ENCODE measurements at places on chromosomes 5 and 9.

DNA sequence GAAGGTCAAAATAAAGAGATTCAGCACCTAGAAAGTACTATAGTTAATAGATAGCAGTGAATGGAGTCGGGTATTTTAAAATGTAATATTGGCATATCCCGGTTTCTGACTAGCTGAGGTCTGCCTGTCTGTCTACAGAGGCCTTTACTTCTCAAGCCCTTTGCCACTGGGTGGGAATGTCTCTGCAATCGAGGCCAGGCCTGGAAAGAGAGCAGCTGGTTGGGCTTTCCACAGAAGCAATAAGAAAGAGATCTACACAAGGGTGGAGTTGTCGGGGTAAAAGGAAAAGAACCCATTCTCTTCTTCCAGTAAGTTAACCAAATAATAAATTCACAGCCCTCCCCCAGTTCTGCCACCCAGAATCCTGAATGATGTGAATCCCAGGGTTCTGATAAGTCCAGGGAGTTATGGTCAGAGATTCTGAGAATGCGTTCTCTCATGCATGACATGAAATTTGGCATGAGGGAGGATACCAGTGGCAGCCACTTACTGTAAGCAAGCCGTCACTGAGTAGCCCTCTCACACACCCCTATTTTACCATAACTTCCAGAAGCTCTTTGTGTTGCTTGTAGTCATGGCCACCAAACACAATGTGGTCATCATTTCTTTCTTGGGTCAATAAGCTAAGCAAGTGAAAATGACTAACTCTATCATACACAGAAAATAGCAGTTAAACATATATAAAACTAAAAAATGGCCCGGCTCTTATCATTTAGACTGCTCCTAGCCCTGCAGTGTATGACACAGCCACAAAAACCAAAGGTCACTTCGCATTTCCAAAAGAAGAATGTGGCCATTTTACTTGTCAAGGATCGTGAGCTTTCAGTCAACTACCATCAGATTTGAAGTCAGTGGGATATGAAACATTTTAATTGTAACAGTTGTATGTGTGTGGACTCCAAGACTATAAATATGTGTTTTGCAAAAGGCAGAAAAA is 185.0 kb downstream of the GLIS3 start:
- no peak for DNase-seq

DNA sequence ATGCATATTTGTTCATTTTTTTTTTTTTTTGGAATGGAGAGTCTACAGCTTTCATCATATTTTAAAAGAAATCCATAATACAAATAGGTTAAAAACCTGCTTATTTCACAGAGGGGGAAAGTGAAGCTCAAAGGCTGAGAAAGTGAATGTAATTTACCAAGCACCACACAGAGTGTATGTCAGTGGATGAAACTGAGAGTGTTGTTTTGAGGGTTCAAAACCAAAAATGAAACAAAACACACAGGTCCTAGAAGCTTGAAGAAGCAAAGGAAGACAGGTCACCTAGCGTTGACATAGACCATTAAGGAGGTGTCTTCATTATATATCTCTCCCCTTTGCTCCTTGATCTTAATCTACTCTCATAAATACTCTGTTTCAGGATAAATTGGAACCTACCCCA is 7.5 kb downstream of the NMUR2 start:
- DNase-seq = no peak

- no peak for DNase-seq
Measured at GRCh38 chr5:77400645-77401044, 91.5 kb downstream of the WDR41 start.

- peak; percentile 40 for DNase-seq
Measured at GRCh38 chr9:123081824-123082223, 48.4 kb downstream of the GPR21 start.

DNA sequence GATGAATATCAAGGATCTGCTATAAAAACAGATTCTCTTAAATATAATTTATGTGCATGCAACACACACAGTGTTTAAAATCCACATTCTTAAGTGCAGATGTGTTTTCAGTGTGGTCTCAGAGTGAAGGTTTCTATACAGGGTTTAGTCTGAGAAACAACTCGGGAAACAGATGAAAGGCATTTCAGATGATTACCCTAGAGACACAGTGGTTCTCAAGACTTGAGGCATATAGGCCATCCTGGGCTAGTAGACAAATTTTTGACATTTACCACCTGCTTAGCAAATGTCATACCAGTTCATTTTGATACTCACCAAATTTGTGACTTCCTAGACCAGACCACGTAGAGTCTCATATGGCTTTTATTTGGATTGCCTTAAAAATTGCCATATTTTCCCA is 216.5 kb downstream of the ARL15 start:
- no peak for DNase-seq

- no peak for DNase-seq
Measured at GRCh38 chr5:120241400-120241799, 222.7 kb upstream of the PRR16 start.

DNA sequence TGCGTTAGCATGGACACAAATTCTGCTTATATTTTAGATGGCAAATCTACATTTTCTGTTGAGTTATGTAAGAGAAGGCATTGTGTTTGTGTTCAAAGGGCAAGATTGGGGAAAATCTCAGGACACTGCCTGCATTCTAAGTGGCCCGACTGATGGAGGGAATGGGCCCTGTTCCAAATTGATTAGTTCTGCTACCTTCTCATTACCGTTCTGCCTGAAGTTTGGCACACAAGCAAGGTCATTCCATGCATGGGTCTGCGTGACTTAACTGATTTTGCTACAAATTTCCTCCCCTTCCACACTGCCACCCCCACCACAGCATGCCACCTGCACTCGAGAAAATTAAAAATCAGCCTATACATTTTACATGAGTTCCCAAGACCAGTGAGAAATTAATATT is 409.9 kb downstream of the BRINP1 start:
- no peak for DNase-seq

- DNase-seq = no peak
Measured at GRCh38 chr5:157159209-157159751, 6.8 kb downstream of the GARIN3 start.

GRCh38 chr9:115170358-115171073 is 52.6 kb upstream of the TNC start:
- peak; percentile 40 for DNase-seq

DNA sequence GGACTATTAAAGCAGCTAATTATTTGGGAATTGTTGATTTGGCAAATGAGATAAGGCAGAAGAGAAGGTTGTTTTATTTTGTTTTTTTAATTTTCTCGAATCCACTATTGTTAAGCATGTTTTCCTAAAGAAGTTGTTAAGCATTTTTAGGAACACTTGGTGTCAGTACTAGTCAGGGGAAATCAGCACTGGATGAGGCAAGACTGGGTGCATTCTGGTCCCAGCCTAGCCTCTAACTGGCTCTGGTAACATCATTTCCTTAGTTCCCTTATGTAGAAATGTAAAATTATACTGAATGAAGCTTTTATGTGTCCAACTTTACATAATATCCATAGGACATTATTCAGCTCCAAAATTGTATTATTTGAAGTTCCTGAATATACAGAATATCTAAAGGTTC is 196.1 kb downstream of the PCSK5 start:
- no peak for DNase-seq

DNA sequence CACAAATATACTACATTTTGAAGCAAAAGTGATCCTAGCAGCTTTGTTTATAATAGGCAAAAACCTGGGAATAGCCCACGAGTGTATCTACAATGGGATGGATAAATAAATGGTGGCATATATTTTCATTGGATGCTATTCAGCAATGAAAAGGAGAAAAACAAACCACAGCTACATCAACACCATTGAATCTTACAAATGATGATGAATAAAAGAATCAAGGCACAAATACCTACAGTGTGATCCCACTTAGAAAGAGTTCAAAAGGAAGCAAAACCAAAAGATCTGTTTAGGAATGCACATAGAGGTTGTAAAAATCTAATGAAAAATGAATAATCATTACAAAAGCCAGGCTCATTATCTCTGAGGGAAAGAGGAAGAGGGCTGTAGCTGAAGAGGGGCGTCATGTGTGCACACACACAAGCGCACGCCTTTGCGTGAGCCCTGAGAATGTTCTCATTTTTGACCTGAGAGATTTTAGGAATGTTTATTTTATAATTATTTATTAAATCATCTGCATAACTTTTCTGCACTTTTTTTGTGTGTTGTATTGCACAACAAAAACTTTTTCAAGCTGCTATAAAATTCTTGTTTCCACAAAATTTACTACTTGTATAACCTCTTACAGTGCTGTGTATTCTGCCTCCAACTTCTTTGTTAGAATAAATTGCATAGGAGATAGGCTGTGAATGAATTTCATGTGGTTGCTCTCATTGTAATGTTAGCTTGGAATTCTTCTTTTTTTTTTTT is 5.9 kb upstream of the RHOBTB3 start:
- DNase-seq = no peak

DNA sequence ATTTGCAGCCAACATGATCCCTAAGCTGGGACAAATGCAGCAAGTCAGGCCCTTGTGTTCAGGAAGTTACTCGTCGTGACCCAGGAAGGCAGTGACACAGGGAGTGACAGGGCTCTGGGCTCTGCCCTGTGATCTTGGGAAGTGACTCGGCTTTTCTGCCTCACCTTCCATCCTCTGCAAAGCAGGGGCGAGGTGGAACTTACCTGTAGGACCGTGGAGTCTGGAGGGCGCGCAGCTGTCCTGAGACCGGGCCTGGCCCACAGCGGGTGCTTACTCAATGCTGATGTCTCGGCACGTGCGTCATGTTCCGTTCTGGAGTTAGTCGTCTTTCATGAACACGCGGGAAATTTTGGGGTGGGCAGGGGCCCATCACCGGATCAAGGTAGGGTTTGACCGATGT is 22.8 kb upstream of the LPCAT1 start:
- no peak for DNase-seq

GRCh38 chr9:86368871-86369521 is 14.8 kb upstream of the TUT7 start:
- no peak for DNase-seq

DNA sequence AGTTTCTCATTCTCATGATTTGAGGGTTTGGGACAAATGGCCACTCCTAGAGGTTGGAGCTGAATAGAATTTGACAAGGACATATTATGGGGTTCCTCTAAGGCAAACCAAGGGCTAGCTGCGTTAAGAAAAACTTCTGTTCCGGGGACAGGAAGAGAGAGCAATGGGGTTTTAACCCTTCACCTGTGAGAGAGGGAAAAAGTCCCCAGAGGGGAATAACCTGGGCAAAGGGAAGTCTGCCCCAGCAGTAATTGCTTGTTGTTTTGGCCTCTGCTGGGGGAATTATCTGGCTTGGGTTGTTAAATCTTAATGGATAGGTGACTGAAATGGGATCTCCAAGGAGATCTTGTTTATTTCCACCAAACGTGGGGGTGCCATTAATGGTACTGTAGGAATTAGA is 110.1 kb upstream of the MOCS2 start:
- DNase-seq = no peak

GRCh38 chr9:1319436-1319835 is 269.3 kb downstream of the DMRT2 start:
- DNase-seq = no peak

DNA sequence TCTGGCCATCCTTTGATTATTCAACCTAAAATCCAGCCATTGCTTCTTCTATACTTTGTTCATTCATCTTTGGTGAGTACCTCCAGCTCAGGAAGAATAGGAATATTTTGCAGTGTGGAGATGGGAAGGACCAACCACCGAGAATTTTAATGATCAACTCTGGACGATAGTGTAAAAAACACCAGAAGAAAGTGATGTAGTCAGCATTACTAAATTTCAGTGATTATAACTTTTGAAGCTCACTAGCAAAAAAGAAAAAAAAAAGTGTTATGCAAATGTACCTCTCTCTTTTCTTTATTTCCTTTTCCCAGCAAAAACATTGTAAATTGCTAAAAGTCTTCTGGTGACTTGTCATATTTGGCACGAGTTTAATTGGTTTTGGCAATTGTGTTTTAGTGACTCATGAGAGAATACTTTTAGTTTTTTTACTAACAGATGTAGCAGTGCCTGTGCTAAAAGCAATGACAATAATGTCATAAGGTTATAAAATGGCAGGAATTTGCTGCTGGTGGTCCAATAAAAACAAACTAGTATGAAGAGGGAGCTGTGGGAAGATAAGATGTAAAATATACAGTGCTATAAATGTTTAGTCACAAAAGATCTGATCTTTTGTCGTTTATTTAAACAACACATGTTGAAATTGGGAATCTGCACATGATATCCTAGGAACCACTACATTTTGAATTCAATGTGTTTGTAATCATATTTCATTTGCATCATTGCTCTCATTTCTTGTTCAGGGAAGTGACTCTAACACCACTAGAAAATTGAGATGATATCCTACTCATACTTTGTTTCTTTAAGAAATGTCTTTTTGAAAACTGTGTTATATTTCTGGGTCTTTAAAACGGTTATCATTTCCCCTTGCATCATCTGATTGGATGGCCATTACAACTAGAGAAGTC is 81.3 kb upstream of the ERCC6L2 start:
- no peak for DNase-seq

DNA sequence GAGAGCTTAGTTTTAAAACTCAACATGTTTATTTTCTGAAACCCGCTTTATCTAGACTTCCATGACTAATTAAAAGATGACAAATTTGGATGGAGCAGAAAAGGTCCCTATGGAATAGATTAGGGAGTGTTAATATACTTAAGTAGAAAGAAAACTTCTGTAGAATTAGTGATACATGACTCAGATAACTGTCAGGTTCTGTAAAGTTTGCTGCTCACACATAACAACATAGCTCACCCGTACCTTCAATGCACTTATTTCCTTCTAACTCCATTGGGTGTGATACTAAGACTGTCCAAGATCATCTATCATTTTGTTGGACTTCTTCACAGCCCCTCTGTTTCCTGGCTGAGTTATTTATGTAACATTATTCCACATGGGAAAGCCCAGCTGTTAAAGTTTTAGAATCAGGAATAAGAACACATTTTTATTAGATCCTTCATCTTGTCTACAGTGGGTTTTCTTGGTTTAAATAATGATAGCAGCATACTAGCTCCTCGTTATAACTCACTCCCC is 27.8 kb downstream of the TMEM167A start:
- DNase-seq = no peak

- peak; percentile 60 for DNase-seq
Measured at GRCh38 chr9:2193552-2193951, 178.4 kb downstream of the SMARCA2 start.

GRCh38 chr5:126857472-126858410 is 80.8 kb downstream of the LMNB1 start:
- DNase-seq = no peak

GRCh38 chr5:67037171-67037570 is 159.4 kb downstream of the CD180 start:
- DNase-seq = no peak

GRCh38 chr9:133339641-133340040 is 3.7 kb upstream of the SURF6 start:
- no peak for DNase-seq

- DNase-seq = peak; percentile 40
Measured at GRCh38 chr9:108196332-108197007, 659.3 kb downstream of the ACTL7B start.

DNA sequence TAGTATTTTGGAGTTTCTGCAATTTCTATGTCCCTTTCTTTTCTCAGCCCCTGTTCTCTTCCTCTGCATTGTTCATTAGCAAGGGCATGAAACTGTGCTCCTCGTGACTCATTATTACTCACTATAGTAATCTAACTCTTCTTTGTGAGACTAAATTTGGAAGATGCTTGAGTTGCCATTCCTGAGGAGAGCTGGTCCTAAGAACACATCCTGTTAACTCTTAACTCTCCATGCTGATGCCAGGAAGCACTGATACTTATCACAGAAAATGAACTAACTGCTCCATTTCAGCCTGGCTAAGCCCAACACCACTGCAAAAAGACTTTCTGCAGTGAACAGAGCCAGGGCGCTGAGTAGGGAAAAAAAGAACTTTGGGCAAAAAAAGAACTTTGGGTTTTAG is 10.6 kb upstream of the CSNK1A1 start:
- peak; percentile 97 for DNase-seq

GRCh38 chr9:70442328-70442848 is 27.9 kb upstream of the KLF9 start:
- DNase-seq = no peak

GRCh38 chr9:1738511-1739100 is 276.5 kb upstream of the SMARCA2 start:
- DNase-seq = no peak
